ENCODE measurements at places on chromosomes 1 and 21.

- no peak for DNase-seq
- peaks cover 84% of the 10 kb centered on the region for H3K27me3 ChIP-seq
- no peaks in the 10 kb centered on the region for H3K36me3 ChIP-seq
- H3K4me1 ChIP-seq = no peaks in the 10 kb centered on the region
- H3K27ac ChIP-seq = no peak overlapping the region
- H3K4me3 ChIP-seq = no peak overlapping the region
Measured at GRCh38 chr1:36560177-36560576, 77.5 kb upstream of the CSF3R start.

- H3K4me1 ChIP-seq = no peaks in the 10 kb centered on the region
- no peak for DNase-seq
- H3K4me3 ChIP-seq = no peak overlapping the region
Measured at GRCh38 chr1:205985330-205986005, 17.7 kb downstream of the RAB7B start.

DNA sequence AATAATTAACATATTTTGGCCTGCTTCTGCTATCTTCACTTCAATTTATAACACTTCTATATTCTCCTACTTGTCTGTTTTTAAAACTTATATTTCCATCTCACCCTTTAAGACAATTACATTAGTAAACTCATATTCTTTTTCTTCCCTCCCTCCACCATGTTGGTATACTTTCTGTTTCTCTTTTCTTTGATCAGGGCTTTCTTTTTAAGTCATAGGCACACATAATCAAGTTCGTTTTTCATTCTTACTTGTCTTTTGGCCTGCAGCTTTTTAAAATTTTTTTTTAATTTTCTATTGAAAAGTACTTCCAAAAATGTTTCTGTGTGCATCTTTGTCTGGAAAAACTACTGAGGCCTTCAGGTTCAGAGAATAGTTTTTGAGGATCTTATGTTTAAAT is 2.3 kb downstream of the PYHIN1 start:
- DNase-seq = peak; percentile 60
- peaks cover 3% of the 10 kb centered on the region for H3K4me1 ChIP-seq
- peak overlapping the region; percentile 28 for H3K4me3 ChIP-seq
- H3K27me3 ChIP-seq = no peaks in the 10 kb centered on the region
- H3K36me3 ChIP-seq = no peaks in the 10 kb centered on the region
- no peak overlapping the region for H3K27ac ChIP-seq

- H3K4me3 ChIP-seq = no peak overlapping the region
- DNase-seq = no peak
- peaks cover 8% of the 10 kb centered on the region for H3K4me1 ChIP-seq
- no peaks in the 10 kb centered on the region for H3K36me3 ChIP-seq
- H3K27me3 ChIP-seq = no peaks in the 10 kb centered on the region
Measured at GRCh38 chr1:147625362-147625995, 44.8 kb downstream of the ACP6 start.

- no peak overlapping the region for H3K27ac ChIP-seq
- no peaks in the 10 kb centered on the region for H3K36me3 ChIP-seq
- no peaks in the 10 kb centered on the region for H3K4me1 ChIP-seq
- DNase-seq = peak; percentile 17
Measured at GRCh38 chr1:16727190-16728111, 12.9 kb upstream of the RNU1-4 start.

DNA sequence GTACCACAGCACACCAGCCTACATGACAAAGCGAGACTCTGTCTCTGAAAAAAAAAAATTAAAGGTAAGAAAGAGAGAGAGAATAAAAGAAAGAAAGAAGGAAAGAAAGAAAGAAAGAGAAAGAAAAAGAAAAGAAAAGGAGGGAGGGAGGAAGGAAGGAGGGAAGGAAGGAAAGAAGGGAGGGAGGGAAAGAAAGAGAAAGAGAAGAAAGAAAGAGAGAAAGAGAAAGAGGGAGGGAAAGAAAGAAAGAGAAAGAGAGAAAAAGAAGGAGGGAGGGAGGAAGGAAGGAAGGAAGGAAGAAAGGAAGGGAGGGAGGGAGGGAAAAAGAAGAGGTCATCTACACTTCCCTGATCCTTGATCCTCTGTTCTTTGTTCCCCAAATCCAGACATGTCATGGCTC is 104.8 kb upstream of the GJB5 start:
- no peak for DNase-seq
- no peaks in the 10 kb centered on the region for H3K4me1 ChIP-seq
- peaks cover 50% of the 10 kb centered on the region for H3K27me3 ChIP-seq
- no peak overlapping the region for H3K27ac ChIP-seq
- no peak overlapping the region for H3K4me3 ChIP-seq

- peak; percentile 93 for DNase-seq
- no peak overlapping the region for H3K4me3 ChIP-seq
- H3K36me3 ChIP-seq = no peaks in the 10 kb centered on the region
- H3K27me3 ChIP-seq = peaks cover 87% of the 10 kb centered on the region
- peaks cover 13% of the 10 kb centered on the region for H3K4me1 ChIP-seq
Measured at GRCh38 chr1:168719306-168720111, 9.5 kb downstream of the DPT start.

DNA sequence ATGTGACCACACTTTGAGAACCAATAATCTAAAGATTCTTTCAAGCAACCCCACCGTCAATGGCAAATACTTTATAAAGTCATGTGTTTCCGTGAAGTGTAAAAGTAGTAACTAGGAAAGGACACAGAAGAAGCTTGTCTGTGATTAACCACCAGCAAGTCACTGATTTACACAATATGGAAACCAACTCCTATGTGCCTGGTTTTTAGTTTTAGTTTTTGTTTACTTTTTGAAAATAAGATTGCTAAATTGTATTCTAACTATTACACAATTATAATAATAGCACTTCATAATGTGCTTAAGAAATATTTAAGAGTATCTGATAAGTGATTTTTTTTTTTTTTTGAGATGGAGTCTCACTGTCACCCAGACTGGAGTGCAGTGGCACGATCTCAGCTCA is 13.0 kb downstream of the FMO2 start:
- H3K36me3 ChIP-seq = no peaks in the 10 kb centered on the region
- no peak overlapping the region for H3K27ac ChIP-seq
- H3K4me1 ChIP-seq = no peaks in the 10 kb centered on the region
- no peak overlapping the region for H3K4me3 ChIP-seq
- DNase-seq = no peak

GRCh38 chr21:42155045-42155855 is 63.7 kb upstream of the ABCG1 start:
- DNase-seq = no peak
- no peak overlapping the region for H3K27ac ChIP-seq
- H3K27me3 ChIP-seq = peaks cover 97% of the 10 kb centered on the region
- no peak overlapping the region for H3K4me3 ChIP-seq
- no peaks in the 10 kb centered on the region for H3K4me1 ChIP-seq

DNA sequence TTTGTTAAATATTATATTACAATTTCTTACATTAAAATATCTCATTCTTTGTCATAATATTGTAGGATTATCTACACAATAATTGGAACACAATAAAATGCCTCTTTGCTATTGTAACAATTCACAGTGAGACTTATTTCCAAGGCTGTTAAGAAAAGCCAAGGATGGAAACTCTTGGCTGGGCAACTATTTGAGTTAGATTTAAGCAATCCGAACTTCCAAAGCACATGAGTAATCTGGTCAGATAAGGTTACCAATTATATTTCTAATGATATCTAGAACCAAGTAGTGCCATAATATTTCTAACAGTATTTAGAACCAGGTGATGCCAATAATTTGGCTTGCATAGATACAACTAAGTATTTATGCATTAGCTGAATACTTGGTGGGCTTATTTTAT is 154.7 kb upstream of the KCNK2 start:
- no peaks in the 10 kb centered on the region for H3K36me3 ChIP-seq
- H3K4me3 ChIP-seq = no peak overlapping the region
- no peak overlapping the region for H3K27ac ChIP-seq
- H3K4me1 ChIP-seq = 0 out of 2 replicates have a peak, but pooled peaks cover 11% of the 10 kb centered on the region
- H3K27me3 ChIP-seq = no peaks in the 10 kb centered on the region
- no peak for DNase-seq

- no peak overlapping the region for H3K27ac ChIP-seq
- no peaks in the 10 kb centered on the region for H3K27me3 ChIP-seq
Measured at GRCh38 chr21:34997294-34997693, 51.8 kb downstream of the RUNX1 start.

- H3K27ac ChIP-seq = no peak overlapping the region
- DNase-seq = no peak
- peaks cover 7% of the 10 kb centered on the region for H3K4me1 ChIP-seq
- H3K27me3 ChIP-seq = peaks cover 63% of the 10 kb centered on the region
- H3K36me3 ChIP-seq = no peaks in the 10 kb centered on the region
Measured at GRCh38 chr1:151721788-151722510, 627 bp downstream of the RIIAD1 start.
